ENCODE measurements at places on chromosomes 4 and X.

- no peak for DNase-seq
Measured at GRCh38 chr4:79399076-79399475, 9.0 kb downstream of the GK2 start.

- DNase-seq: peak; percentile 40
Measured at GRCh38 chrX:107825698-107826237, at the start of gene MID2. Gene MID2 (plus strand): TSS chrX:107825866. CDS start chrX:107826427, 561 bp downstream.

DNA sequence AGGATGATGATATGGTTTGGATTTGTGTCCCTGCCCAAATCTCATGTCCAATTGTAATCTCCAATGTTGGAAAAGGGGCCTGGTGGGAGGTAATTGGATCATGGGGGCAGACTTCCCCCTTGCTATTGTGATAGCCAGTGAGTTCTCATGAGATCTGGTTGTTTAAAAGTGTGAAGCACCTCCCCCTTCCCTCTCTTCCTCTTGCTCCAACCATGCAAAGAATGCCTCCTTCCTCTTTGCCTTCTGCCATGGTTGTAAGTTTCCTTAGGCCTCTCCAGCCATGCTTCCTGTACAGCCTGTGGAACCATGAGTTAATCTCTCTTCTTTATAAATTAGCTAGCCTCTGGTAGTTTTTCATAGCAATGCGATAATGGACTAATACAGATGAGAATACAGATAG lies 19.7 kb upstream of the ALG13 start:
- DNase-seq: no peak

DNA sequence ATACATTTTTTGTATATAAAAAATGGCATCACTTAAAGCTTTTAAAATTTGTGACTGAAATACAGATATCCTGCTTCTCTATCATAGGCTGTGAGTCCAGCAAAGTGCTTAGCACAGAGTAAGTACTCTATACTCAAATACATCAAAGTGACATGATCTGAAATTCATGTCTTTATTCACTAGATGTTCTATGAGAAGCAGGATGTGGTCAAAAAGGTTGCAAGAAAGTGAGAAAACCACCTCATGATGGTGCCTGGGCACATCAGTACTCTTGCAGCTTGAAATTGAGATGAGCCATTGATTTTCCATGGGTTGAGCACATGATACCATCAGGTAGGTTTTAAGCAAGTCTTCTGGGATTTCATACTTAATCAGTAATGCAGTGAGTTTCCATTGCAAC lies 20.4 kb upstream of the SFRP2 start:
- no peak for DNase-seq

DNA sequence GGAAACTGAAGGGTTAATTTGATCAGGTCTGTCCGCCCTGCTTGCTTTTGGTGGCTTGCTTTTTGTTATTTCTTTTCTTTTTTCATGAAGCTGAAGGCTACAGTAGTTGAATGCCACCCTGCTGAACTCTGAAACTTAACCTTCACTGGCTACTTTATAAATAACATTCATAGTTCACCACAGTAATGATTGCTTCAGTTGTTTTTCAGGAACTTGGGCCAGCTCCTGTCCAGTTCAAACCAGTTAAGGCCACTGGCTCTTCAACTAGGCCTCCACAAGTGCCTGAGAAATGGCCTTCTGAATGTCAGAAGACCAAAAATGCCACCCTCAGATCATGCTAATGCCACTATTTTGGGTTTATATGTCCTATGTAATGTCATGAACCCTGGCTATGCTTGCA lies 7.7 kb upstream of the ASB9 start:
- no peak for DNase-seq

DNA sequence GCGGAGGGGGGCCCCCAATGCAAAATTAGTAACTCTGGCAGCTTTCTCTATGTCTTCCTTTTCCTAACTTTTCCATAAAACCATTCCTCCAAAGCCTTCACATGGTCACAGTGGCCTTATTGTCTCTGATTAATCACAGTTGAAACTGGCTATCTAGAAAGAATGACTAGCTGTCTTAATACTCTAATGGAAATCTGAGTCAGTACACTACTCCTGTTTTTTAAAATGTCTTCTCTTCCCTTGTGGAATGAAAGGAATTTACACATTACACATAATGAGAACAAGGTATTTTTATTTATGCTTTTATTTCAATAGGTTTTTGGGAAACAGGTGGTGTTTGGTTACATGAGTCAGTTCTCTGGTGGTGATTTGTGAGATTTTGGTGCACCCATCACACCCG lies 66.3 kb upstream of the PUDP start:
- DNase-seq: no peak

DNA sequence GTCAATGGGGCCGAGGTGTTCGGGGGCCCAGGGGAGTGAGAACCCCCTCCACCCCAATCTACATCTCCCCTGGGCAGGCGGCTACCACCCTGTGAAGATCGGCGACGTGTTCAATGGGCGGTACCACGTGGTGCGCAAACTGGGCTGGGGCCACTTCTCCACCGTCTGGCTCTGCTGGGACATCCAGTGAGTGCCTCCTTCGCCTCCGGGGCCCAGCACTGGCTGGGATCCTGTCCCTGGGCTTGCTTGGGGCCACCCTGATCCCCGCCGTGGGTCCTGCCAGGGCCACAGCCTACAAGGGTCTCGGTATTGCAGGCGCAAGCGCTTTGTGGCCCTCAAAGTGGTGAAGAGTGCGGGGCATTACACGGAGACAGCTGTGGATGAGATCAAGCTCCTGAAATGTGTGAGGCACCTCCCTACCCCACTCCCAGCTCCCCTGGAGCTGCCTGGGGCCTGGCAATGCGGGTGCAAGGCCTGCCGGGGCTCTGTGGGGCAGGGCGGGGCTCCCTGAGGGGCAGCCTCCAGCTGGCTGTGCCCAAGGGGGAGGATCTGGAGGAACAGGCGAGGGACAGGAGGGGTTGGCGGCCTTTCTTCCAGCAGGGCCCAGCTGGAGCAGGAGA lies 697 bp downstream of the SRPK3 start:
- no peak for DNase-seq

DNA sequence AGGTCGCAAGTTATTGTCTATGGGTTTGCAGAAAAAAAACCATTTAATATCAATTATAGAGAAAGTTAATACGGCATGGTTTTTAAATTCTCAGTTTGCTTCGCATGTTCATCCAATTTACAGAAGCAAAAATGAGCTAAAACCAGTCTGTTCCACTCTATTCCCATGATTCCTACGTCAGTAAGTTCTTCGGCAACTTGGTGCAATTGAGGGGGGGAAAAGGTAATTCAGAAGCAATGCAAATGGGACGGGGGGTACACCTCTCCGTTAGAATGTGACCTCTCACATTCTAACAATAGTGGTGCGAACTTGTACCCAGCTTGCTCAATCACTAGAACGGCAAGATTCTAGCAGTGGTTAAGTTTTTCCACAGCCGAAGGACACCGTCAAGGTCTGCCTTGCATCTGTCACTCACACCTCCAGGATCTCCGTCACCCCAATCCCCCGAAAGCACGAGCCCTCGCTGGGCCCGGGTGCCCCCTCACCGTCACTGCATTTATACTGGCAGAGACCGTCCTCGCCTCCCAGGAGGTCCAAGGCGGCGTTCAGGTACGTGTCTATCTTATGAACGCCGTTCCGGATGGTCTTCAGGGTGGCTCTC lies 653 bp downstream of the PLA2G12A start:
- no peak for DNase-seq
